NCI-H526 (cell line): ENCODE measurements at places on chromosomes 11 and 22.

- no peak for DNase-seq
Measured at GRCh38 chr11:105612771-105613170, 2.9 kb downstream of the GRIA4 start.

GRCh38 chr11:65064847-65065240, 6.5 kb upstream of the NAALADL1 start:
- no peak for DNase-seq

GRCh38 chr11:84292955-84293354, 1006.8 kb upstream of the CCDC90B start:
- no peak for DNase-seq

GRCh38 chr22:21587803-21588611, 20.5 kb downstream of the UBE2L3 start:
- no peak for DNase-seq

- DNase-seq, result no peak
Measured at GRCh38 chr22:47055461-47055860, 293.0 kb downstream of the TBC1D22A start.

- DNase-seq, result no peak
Measured at GRCh38 chr11:118184784-118185579, 8.5 kb upstream of the SCN2B start.

- no peak for DNase-seq
Measured at GRCh38 chr22:44030702-44031082, 6.6 kb downstream of the PARVB start.

GRCh38 chr11:123214940-123215339, 19.9 kb upstream of the CLMP start:
- no peak for DNase-seq
